ENCODE measurements at places on chromosomes 7 and 10.
A peak's percentile ranks its signal among the peaks of the same experiment; 100 is the strongest.

DNA sequence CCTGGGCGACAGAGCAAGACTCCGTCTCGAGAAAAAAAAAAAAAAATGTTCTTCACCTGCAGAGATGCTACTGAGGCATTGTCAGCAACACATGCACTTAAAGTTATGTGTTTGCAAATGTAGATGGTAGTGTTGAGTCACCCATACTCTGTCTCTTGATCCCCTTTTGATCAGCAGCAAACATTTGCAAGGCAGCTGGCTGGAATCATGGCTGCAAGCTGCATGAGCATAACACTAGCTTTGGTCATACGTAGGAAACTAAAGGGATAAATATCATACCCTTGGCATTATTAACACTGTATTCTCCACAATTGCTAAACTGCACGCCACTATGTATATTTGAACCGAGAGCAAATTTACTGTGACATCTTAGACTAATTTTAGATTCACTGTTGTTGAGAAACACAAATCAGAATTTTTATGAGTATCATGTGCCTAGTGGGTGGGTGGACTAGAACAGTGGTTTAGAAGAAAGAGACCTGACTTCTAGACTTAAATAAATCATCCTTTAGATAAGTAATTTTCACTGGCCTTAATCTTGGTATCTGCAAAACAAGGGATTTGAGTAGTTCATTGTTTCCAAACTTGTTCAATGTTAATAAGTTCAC is 229.3 kb upstream of the MEOX2 start:
- DNase-seq: no peak

GRCh38 chr10:131396121-131397050 is 84.9 kb upstream of the TCERG1L start:
- no peak for DNase-seq

DNA sequence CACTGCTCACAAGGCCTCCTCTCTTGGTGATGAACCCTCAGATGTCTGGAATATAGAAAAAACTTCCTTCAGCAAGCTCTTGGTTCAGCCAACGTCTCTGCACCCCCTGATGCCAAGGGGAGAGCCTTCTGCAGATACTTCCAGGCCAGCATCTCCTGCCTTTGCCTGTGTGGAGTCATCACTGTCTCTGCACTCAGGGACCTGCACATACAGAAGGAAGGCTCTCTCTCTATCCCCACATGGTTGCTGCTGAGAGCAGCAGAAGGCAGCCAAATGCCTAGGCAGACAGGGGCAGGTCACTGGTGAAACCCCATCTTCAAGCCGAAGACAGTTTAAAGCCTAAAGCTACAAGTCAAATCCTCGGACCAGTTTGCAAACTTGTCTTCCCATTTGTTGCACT is 137.6 kb downstream of the WDR11 start:
- DNase-seq: no peak

DNA sequence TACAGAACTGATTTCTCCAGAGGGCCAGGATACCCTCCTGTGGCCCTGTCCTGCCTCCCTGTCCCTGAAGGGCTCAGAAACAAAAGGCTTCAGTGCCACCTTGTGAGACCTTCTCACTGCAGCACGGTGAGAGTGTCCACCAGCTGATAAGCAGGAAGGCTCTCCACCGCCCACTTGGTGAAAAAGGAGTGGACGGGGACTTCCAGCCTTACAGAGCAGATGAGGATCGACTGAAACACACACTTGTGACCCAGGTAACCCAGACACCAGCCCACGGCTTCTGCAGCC is 330.1 kb downstream of the GRID1 start:
- no peak for DNase-seq

- DNase-seq: no peak
These were observed 57.0 kb downstream of the HIPK2 start for GRCh38 chr7:139720705-139721231.

DNA sequence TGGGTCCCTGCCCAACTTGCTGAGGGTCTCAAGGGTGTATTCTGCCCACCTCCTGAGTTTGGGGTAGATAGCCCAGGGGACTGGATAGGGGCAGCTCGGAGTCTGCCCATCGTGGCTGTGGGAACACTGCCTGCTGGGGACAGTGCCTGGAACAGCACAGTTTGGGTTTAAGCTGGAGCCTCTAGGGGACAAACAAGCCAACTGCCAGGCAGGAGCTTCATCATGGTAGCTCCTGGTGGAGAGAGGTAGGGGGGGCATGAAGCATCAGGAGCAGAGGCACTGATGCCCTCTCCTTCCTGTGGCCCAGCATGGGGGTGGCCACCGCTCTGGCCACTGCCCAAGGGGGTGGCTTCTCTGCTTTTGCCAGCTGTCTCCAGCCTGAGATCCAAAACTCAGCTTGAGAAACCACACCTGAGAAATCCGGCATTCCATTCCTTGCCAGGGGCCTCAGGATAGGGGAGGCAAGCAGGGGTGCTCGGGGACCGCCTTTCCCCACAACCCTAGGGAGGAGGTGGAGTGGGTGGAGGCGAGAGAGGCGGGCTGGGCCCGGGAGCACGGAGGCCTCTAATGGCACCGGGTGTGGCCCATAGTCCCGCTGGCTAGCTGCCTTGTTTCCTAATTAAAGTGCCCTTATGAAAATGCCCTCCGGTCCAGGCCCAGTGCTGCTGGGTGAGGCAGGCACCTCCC is 47.6 kb downstream of the UNC5B start:
- no peak for DNase-seq

GRCh38 chr7:5420881-5421713 is 2.5 kb downstream of the TNRC18 start:
- DNase-seq: no peak

- no peak for DNase-seq
These were observed 7.8 kb upstream of the SCD start for GRCh38 chr10:100339236-100339635.

GRCh38 chr7:45684910-45685618 is 110.9 kb downstream of the ADCY1 start:
- DNase-seq: no peak

DNA sequence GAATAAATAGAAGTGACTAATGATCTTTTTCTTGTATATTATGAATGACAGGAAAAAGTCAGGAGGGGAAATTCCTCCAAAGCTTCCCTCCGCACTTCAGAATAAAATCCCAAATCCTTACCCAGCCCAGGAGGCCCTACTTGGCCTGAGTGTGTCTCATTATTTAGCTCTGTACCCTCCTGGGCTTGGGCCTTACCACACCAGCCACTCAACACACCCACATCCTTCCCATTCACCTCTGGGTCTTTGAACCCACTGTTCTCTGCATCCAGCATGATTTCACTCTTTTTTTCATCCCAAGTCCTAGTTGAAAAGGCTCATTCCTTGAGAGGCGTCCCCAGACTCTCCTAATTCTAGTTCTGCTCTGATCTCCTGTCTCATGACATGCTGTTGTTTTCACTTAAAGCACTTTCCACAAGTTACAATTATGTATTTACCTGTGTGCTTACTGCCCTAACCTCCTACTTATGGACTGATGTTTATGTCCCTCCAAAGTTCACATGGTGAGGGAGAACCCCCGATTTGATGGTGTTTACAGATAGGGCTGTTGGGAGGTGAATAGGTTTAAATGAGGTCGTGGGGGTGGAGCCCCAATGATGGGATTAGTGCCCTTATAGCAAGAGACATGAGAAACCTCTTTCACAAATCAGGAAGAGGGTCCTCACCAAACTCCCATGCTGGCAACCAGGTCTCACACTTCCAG is 6.4 kb downstream of the NOD1 start:
- no peak for DNase-seq

- peak; percentile 61 for DNase-seq
These were observed 136.1 kb downstream of the ICA1 start for GRCh38 chr7:8125680-8126444.

GRCh38 chr10:5615316-5615715 is 51.1 kb downstream of the ASB13 start:
- no peak for DNase-seq

GRCh38 chr7:77415823-77416620 is at the start of gene GSAP:
Gene GSAP, minus strand, starts transcription at chr7:77416349. Its CDS starts 28 bp downstream, at chr7:77416321.
- peak; percentile 10 for DNase-seq

Measured in activated T-helper 1 cell treated with anti-CD3 and anti-CD28 coated beads, Interleukin-2, amount 50 U/mL, for 16 hours (primary cell).